NCI-H510A treated with DMSO at 0.1 percent for 48 hours (cell line): ENCODE measurements at places on chromosomes 6 and 20.
A peak's percentile ranks its signal among the peaks of the same experiment; 100 is the strongest.

DNA sequence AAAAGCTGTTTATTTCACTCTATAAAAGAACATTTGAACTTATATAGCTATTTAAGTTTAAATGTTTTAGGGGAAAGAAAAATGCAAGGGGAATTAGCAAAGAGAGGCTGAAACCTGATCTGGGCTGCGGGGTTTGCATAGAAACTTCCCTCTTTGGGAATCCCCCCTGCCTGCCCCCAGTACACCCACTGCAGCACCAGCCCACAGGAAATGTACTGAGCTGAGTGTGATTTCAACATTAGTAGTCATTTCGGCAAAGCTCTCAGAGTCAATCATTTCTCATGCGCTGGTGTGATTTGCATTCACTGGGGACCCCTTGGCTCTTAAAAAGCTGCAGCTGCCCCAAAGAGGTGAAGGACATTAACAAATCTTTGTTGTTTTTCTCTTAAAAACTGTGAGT, 859.4 kb downstream of the MAFB start:
- no peak for DNase-seq

DNA sequence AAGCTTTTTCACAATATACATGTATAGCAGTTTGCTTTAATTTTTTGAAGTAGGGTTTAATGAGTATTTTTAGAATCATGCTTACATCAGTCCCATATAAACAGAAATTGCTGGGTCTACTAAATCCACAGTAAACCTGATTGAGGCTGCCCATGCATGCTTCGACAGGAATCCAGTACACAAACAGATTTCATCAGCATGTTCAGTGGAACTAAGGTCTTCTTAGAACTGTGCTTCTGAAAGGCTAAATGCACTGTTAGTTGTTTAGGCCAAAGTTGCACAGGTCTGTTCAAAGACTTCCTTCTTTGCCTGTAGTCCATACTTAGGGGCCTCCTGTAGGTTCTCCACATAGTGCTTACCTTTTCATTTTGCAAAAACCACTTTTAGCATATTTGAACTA, 42.5 kb upstream of the THBS2 start:
- no peak for DNase-seq

DNA sequence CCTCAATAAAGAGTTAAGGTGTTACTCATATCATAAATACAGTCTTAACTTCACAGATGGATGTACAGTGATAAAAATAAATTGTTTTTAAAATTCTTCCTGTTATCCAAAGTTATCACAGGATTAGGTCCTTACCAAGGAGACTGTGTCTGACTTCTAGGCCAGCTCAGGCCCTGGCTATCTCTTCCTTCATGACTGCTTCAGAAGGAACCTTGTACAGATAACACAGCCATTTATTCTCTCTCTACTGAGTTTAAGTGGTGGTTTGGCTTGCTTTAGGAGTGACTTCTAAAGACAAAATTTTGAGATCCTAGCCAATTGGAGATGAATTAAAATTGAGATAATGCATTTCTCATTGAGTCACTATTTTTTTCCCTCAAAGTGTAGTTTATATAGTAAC, 40.8 kb upstream of the RNF182 start:
- no peak for DNase-seq

GRCh38 chr20:6583134-6583738, 184.2 kb upstream of the BMP2 start:
- DNase-seq, result peak; percentile 76

DNA sequence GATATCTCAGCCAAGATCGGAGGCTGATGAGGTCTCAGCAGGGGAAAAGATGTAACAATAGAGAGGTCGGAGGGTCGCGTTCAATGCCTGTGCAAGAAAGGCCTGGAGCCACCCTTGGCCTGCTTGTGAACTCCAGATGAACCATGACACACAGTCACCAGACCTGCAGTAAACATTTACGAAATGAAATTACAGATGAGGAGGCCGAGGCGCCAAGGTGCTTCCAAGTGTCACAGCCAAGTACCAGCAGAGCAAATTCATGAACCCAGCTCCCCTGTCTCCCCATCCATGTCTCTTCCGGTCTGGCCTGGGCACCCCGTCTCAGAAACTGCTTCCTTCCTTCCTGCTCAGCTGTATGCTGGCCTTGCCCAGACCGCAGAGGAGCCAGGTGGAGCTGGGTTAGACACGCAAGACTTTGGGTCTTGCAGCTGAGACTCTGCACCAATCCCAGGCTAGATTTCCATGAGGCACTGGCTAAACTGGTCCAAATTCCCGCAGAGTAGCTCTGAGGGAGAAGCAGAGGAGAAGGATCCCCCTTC, 48.1 kb downstream of the CHMP4B start:
- no peak for DNase-seq

GRCh38 chr20:840858-841567, 7.5 kb downstream of the FAM110A start:
- peak; percentile 19 for DNase-seq

- DNase-seq, result no peak
These were observed 73.7 kb downstream of the SMLR1 start for GRCh38 chr6:130900913-130901312.

GRCh38 chr20:4451487-4452081, 270.1 kb upstream of the PRND start:
- no peak for DNase-seq

DNA sequence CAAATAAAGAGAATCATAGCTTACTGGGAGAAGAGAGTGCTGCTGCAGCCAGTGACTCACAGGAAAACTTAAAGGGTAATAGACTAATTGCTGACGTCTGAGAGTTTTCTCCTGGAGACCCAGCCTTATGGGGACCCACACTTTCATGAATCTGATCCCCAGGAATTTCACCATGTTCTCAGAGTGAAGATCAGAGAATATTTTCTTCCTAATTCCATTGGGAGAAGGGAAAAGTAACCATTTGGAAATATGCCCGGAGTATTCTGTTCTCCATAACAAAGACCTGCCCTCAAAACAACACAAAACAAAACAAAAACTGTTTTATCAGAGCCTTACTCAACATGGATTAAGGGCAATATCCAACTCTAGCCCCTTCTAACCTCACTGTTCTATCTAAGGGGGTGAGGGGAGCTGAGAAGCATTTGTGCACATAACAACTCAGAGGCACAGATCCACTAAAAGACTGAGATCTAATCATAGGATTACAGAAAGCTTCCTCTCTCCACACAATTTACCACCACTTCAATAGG, 168.2 kb upstream of the SSTR4 start:
- DNase-seq, result no peak

- DNase-seq, result no peak
These were observed 24.3 kb downstream of the OR14J1 start for GRCh38 chr6:29325777-29326176.

GRCh38 chr20:5788385-5788895, 38.2 kb downstream of the SHLD1 start:
- peak; percentile 97 for DNase-seq

DNA sequence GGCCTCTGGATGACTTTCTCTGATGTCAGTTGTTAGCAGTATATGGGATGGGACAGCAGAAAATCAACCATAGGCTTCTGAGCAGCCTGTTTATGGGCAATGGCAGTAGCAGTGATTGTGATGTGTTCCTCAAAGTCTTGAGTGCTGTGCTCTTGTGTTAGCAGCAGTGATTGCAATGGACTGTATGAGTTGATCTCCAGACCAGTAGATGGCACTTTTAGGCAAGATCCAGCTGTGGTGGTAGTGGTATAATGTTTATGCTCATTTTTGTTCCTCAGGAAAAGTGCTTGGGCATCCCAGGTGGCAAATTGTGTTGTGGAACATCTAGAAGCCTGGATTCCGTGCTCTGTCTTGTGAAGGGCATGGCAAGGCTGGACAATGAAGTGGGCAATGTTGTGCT, 181.6 kb upstream of the SYNCRIP start:
- DNase-seq, result no peak

DNA sequence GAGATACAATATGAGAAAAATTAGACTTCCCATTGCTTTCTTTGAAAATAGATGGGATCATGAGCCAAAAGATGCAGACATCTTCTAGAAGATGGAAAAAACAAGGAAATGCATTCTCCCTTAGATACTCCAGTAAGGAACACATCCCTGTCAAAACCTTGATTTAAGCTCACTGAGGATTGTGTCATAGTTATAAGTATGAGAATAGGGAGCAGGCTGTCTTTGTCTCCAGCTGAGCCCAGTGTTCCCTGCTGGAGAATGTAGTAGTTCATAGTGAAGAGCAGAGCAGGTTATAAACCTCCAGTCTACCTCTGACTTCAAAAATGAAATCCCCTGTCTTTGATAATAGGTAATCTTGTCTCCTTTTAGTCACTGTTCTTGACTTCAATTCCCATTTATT, 589.9 kb downstream of the PHF3 start:
- DNase-seq, result no peak

GRCh38 chr6:159720708-159721107, 6.6 kb upstream of the WTAP start:
- no peak for DNase-seq
